GM04503 (cell line): ENCODE measurements at places on chromosomes 11 and 22.
A peak's percentile ranks its signal among the peaks of the same experiment; 100 is the strongest.

DNA sequence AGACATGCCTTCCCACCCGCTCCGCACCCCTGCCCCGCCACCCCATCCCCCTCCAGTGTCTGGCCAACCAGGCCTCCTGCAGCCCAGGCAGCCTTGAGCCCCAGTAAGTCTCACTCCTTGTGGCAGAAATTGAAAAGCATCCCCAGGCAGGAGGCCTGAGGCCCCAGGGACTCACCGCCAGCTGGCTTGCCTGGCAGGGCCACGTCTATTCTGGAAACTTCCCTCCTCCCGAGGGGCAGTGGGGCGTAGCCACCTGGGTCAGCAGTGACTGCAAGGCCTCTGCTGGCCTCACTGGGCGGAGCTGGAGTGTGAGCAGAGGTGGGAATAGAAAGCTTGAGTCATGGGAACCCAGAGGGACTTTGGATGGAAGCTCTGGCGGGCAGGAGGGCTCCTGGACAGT, 26.3 kb downstream of the ANO1 start:
- no peak for DNase-seq

DNA sequence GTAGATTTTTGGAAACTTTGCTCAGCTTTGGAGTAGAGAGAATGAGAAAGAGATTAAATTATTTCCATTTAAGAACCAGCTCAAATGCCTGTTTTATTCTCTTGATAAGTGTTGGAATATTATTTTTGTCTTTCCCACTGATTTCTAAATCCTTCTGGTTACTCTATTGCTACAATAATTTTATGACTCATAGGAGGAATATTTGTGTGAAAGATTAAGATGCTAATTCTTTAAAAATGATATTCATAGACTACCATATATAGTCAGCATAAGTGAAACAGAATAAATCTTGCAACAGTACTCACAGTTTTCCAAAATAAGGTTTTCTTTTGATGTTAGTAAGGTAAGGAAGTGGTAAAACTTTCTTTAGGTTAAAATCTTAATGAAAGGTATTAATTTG, 60.9 kb downstream of the YAP1 start:
- peak; percentile 60 for DNase-seq

DNA sequence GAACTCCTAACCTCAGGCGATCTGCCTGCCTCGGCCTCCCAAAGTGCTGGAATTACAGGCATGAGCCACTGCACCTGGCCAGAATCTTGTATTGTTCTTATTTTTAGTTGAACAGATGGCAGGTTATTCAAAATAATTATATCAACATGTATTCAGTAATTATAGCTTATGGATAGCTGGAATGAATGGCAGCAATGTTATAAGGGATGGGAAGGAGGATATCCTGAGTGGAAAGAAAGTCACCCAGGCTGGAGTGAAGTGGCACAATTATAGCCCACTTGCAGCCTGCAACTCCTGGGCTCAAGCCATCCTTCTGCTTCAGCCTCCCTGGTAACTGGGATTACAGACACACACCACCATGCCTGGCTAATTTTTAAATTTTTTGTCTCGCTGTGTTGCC, 88.1 kb downstream of the MED15 start:
- no peak for DNase-seq

- no peak for DNase-seq
These were observed 16.4 kb downstream of the STX3 start for GRCh38 chr11:59771605-59772004.

- no peak for DNase-seq
These were observed 13.7 kb downstream of the COA4 start for GRCh38 chr11:73862986-73863385.

DNA sequence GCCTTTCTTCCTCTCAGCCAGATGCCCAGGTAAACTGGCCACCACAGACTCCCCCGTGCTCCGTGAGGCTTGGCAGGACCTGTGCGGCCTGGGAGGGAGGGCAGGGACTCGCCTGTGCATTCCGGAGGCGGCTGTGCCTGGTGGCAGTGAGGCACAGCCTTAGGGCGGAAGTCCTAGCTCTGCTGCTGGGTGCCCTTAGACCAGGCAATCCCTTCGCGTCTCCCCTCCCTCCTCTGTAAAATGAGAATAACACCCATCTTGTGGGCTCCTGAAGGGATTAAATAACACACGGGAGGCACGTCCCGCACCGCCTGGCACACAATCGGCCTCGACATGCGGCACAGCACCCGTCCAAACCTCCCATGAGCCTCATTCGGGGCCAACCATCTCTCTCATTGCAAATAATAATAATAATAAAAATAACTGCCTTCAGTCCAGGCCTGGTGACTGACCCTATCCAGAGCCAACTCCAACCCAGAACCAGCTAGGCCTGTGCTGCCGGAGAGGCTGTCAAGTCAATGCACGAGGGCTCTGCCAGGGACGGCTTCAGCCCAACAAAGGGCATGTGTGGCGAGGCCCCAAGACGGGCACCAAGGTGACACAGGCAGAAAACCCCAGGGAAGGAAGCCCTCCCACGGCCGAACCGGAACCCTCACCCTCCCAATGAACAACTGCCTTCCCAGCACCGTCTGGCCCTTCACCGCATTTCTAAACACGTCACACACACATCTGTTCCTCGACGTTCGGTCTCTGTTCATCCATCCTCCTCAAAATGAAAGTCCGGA, 8.2 kb downstream of the LTO1 start:
- DNase-seq: no peak

DNA sequence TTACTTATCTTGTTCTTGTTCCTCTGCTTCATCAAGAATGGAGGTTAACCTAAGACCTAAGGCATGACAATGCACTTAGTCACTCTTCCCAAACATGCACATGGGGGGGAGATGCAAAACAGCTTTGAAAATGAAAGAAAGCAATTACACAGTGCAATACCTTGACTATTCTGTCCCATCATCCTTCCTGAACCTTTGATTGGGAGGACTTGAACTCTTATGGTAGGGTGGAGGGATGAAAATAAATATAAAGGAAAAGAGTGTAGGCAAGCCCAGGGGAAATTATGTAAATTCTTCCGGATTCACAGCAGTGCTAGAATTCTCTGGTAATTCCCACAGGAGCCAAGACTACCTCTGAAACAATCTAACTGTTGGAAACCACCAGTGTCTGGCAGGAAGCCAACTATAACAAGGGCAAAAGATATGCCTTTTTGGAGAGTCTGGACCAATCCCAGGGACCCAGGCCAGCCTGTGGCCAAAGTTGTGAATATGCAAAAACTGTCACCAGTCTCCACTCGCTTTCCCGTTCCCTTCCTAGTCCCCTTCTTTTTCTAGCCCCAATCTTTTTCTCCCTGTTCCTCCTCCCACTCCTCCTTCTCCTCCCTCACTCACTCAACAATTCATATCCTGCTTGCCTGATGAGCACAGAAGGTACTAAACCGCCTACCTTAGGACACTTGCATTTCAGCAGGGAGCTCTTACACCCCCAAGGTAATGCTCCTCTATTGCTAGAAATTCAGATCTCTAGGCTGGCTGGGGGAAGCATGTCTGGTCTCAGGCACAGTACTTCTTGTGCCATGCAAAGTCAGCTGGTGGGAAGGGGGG, 2.5 kb upstream of the RCN1 start:
- DNase-seq: peak; percentile 79

DNA sequence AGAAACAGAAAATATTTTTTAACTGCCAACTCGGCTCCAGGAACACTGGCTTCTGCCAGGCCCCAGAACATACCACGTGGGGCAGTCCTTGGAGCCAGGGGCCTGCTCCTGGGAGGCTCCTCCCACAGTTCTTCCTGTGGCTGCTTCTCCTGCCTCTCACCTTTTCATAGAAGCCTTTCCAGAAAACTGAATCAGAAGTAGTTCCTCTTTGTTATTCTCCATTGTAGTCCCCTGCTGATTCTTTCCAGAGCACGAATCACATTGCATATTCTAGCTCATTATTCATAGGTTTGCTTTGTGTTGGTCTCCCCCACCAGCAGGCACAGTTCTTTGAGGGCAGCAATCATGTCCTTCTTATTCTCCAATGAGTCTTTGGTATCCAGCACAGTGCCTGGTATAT, 106.0 kb downstream of the EFCAB6 start:
- DNase-seq: no peak

- no peak for DNase-seq
These were observed 43.6 kb downstream of the PPARA start for GRCh38 chr22:46193898-46194310.

DNA sequence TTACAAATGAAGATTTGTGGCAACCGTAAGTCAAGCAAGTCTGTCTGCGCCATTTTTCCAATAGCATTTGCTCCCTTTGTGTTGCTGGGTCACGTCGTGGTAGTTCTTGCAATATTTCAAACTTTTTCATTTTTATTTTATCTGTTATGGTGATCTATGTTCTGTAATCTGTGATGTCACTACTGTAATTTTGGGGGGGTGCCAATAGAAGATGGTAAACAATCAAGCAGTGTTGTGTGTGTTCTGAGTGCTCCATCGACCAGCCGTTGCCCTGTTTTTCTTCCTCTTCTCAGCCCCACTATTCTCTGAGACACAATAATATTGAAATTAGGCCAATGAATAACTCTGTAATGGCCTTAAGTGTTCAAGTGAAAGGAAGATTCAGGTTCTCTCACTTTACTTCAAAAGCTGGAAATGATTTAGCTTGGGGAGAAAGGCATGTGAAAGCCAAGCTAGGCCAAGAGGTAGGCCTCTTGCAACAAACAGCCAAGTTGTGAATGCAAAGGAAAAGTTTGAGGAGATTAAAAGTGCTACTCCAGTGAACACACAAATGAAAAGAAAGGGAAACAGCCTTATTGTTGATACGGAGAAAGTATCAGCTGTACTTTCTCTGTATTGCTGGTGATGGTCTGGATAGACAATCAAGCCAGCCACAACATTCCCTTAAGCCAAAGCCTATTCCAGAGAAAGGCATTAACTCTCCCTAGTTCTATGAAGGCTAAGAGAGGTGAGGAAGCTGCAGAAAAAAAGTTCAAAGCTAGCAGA, 7.5 kb downstream of the ZC3H12C start:
- no peak for DNase-seq

GRCh38 chr22:21972293-21972779, 10.3 kb downstream of the TOP3B start:
- no peak for DNase-seq

- no peak for DNase-seq
These were observed 41.7 kb upstream of the PLET1 start for GRCh38 chr11:112302226-112302868.

- DNase-seq: no peak
These were observed 5.8 kb upstream of the MIEF1 start for GRCh38 chr22:39496131-39496838.

- peak; percentile 69 for DNase-seq
These were observed 40.8 kb downstream of the RIBC2 start for GRCh38 chr22:45454275-45454674.

DNA sequence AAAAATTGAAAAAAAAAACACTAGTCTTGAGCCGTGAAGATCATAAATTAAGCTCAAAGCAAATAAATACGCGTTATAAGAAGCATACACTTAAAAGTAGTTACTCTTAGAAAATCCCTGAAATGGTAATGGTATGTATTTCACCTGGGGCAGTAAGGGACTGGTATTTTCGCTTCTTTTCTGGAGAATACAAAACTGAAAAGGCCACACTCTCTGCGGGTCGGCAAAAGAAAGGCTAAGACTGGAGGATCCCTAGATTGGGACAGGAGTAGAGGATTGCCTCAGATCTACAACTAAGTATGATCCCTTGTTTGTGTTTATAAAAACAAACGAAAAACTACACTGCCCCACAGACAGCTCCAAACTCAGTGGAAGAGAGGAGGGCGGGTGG, 617 bp downstream of the TSG101 start:
- no peak for DNase-seq

- DNase-seq: peak; percentile 84
These were observed 450.4 kb downstream of the MIAT start for GRCh38 chr22:27107824-27108223.

DNA sequence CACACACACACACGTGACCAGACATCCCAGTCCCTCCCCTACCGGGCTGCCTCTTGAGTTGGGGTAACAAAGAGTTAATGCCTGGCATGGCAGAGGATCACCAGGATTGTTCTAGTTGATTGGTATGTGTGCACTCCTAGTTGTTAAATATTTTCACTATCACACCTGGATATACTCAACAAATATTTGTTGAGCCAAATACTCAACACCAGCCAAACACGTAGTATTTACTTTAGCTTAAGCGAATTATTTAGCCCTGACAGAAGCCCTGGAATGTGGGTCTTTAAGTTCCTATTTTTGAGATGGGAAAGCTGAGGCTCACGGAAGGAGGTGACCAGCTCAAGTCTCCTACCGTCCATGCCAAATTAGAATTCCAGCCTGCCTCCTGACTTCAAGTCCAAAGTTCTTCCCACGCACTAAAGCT, 10.5 kb downstream of the CD3E start:
- DNase-seq: no peak

DNA sequence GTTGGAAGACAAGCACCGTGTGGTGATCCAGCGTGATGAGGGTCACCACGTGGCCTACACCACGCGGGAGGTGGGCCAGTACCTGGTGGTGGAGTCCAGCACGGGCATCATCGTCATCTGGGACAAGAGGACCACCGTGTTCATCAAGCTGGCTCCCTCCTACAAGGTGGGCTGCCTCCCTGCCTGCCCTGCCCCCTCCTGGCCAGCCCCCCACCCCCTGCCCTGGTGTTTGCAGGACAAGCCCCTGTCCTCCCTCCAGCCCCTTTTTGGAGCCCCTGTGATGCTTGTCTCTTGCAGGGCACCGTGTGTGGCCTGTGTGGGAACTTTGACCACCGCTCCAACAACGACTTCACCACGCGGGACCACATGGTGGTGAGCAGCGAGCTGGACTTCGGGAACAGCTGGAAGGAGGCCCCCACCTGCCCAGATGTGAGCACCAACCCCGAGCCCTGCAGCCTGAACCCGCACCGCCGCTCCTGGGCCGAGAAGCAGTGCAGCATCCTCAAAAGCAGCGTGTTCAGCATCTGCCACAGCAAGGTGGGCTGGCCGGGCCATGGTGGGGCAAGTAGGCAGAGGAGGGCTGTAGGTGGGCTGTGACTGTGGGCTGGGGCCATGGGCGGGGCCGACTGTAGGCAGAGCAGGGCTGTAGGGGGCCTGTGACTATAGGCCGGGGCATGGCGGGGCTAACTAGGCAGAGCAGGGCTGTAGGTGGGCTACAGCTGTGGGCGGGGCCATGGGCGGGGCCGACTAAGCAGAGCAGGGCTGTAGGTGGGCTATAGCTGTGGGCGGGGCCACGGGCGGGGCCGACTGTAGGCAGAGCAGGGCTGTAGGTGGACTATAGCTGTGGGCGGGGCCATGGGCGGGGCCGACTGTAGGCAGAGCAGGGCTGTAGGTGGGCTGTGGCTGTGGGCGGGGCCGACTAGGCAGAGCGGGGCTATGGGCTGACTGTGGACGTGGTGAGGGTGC, 13.6 kb downstream of the MUC2 start:
- DNase-seq: no peak

- no peak for DNase-seq
These were observed 18.4 kb downstream of the SYT13 start for GRCh38 chr11:45267652-45268299.

DNA sequence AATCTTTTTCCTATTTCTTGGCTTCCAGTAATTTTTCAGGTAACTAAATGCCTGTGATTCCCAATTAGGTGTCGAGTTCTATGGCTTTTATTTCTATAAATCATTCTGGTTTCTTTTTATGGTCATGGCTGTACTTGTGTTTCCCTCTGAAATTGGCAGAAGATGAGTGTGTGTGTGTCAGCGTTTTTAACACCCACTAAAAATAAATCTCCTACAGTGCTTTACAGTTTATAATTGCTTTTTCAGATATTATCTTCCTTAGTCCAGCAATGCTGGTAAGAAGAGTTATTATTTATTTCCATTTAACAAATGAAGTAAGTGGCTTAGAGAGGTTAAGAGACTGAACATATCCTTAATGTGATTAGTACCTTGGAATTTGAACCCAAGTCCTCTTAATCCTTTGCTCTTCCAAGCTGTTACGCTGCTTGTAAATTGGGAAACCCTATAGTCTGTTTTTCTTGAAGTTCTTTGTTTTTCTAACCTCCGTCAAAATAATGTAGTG, 125.2 kb downstream of the TEAD1 start:
- no peak for DNase-seq
